NCI-H1694 (cell line): ENCODE measurements at places on chromosomes 7 and 10.

DNA sequence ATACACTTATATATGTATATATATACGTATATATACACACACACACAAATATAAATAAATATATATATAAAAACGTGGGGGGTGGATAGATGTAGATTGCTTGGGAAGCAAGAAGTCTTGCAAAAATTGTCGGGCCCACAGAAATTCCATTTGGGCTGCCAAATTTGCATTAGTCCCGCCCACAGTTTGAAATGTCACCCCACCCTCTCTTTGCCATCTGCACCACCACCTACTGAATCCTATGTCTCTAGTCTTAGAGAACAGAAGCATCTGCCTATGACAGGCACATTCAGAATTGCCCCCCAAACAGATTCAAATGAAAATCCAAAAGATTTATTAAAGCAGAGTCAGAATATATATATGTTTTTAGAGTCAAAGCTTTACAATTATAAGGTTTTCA lies 25.6 kb upstream of the CACNA2D1 start:
- DNase-seq, result no peak

DNA sequence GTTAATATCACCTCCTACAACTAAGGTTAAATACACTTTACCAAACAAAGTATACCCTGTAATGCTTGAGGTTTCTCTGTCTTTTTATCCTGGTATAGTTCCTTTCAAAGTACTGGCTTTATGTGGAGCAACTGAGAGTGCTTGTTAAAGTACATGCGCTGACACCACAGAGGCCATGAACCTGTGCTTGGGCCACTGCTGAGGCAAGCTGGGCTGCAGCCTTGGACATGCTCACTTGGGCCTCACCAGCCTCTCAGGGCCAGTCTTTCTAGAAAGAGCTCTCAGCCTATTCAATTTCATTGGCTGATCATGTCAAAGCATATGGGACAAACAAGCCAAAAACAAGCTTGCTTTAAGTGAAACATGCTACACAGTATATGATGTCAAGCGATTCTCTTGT lies 126.1 kb upstream of the DNAJB12 start:
- DNase-seq, result no peak

DNA sequence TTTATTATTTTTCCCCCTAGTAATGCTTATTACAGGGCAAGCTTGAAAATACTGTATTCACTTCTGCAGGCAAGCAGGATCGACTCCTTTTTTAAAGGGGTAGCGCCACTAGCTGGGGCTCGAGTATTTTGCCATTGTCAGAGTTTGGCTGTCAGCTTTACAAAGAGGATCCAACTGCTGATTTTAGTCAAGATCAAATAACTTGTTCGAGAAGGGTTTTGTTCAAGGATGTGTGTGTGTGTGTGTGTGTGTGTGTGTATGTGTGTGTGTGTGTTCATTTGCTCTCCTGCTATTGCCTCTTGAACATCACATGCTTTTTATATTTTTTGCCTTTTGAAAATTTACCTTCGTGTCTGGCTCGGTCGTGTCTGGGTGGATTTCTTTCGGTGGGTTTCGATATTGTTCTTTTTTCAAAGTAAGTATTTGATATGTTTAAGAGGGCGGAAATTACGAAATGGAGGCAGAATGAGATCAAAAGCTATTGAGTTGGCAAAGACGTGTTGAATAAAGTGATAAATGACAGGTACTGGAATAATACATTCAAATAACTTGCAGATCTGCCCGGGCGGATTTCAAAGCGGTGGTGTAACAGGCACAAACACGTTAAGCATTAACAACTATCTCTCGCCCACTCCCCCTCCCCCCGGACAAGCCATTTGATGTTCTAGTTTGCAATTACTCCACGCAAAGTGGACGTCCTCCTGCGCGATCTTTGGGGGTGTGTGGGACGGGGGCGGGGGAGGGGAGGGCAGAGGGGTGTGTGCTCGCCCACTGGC lies 1.1 kb downstream of the ARID5B start:
- DNase-seq, result no peak

GRCh38 chr7:98807068-98808048 lies 62.5 kb downstream of the TMEM130 start:
- no peak for DNase-seq

DNA sequence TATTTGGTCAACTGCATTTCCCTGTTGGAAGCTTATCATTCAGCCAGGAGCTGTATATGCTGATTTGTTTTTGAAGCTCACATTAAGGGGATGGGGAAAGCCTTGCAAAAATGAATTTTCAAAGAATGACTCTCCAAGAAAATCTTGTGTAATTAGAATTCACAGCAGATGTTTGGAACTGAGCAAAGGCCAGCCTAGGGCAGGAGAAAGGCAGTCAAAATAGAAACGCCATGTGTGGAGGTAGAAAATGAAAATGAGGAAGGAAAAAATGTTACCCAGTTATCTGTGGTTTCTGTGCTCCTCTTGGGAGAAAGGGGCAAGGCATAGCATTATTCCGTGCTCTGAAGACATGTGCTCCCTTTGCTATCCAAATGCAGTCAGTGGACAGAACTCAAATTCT lies 93.5 kb downstream of the NRP1 start:
- no peak for DNase-seq

DNA sequence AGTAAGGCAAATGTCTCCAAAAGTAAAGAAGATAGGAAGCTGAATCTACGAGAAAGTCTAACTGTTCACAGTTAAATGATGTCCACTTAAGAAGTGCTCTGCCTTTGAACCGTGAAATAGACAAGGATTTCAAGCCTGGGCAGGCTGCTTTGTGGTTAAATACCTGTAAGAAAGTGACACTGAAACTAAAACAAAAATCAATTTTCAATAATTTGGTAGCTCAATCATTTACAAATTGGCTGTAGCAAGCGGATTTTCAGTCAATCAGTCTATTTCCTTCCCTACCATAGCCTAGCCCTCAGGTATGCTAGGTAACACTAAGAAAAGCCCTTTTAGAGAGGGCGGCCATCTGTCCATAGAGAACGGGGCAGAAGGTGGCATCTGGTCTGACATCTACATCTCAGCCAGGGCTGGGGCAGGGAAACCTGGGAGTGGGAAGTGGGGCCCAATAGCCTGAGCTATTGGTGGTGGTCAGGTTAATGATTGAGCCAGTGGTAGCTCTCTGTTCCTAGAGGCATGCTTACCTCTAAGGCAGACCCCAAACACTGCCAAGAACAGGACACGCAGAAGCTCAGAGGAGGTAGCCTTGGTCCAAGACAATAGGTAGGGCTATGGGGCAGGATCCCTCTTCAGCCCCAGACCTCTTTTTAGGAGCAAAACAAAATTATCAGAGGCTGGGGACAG lies 223.2 kb downstream of the CCSER2 start:
- DNase-seq, result no peak

DNA sequence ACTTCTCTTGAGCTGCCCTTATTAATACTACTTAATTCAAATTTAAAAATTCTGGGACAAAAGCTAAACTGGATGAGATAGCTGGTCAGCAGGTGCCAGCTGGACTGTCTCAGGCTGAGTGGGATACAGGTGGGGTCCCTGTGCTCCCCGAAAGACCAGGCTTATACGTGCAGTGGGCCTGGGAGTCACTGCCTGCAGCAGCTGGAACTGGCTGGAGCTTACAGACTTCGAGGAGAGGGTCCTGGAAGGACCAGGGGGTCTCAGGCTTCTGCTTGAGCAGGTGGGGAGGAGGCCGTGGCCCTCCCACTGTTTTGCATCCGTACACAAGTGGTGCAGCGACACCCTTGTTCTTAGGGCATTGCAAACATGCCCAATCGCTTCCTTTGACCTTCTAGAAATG lies 203.7 kb downstream of the GLRX3 start:
- no peak for DNase-seq

DNA sequence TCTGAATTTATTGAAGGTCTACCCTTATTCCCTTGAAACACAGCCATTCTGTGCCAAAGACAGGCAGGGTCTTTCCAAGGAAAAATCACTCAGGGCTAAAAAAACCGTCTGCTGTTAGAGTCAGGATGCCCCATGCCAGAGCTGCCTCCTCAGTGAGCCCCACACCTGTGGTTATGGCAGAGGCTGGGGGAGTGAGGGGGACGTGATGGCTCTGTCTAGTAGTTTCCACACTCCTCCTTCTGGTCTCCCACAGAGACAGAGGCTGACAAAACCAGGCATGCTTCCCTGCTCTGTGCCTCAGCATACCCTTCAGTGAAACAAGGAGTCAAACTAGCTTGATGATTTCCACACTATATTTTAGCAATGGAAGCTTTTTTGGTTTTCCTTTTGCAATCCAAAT lies 112.0 kb upstream of the AGK start:
- DNase-seq, result no peak

GRCh38 chr10:71694567-71694968 lies 25.0 kb downstream of the C10orf105 start:
- no peak for DNase-seq

DNA sequence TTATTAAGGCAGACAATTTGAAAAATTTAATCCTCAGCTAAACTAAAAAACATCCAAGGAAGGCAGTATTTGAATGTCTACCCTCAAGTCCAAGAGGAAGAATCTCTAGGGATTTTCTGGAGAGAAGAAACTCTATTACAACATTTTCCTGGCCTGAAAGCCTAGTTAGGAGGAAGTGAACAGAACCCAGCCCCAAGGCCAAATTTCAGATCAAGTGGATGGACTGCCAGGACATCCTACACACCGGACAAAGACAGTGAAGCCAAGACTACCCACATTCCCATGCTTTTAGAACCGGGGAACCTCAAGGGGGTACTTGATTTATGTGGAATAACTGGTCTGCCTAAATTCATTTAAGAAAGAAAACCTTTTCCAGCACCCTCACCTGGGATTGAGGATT lies 108.9 kb upstream of the MEOX2 start:
- DNase-seq, result no peak
